ENCODE measurements at places on chromosomes 6 and 20.

DNA sequence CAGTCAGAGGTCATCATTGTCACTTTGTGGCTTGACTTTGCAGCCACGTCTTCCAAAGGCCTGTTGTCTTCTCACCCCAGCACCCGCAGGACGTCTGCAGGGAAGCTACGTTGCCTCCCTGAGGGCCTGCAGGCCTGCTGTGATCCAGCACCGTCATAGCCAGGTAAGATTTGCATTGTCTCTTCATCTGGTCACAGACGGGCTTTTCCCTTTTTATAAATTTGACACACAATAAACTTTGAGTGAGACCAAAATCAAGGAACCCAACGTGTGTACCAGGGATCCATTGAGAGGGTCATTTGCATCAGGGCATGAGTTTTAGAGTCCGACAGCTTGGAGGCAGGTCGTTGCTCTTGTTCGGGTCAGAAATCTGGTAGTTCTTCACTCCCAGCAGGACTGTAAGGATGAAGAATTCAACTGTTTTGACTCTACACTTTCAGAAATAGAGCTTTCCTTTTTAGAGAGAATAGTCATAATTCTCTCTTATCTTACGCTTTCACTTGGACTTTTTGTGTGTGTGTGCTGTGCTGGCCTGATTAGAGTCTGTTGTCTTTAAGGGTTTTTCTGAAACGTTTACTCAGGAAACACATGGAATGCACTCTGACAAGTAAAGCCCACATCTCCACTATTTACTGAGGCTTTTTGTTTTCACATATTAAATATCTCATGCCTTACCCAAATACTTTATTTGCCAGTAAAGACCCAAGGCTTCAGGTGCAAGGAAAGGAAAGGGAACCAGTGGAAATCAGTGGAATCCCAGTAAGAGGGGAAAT, 177.2 kb upstream of the TAB2 start:
- peak; percentile 53 for DNase-seq

DNA sequence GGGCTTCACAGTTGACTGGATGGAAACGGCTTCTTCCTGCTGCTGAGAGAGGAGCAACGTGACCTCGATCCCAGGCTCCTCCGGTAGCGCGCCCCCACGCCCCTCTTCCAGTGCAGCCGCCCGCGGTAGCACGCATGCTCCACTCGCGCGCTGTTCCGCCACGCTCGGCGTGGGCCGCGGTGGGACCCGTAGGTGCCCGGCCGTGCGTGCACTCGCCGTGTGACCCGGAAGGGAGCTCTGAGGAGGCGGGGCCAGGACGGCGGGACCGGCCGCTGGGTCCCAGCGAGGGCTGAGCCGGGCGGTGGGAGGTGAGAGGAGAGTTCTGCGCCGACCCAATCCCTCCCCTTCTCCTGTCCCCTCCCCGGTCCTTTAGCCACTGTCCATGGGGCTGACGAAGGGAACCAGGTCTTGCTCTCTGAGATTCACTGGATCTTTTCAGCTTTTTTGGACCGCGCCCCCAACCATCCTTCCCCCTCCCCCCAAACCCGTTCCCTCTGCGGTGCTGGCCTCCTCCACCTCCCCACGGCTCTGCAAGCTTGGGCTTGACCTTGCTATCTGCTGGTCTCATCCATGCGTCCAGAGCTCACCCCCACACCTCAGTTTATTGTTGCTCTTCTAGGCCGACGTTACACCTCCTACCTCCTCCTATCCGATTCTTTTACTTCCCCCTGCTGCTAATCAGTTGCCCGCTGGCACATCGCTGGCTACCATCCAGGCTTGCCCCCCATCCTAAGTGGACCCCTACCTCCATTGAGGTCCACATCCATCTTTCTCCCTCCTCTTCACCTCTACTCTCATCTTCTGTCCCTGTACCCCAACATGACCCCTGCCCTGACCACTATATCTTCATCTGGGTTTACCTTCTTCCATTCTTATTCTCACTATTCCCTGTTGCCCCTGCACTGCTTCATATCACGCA, at the start of gene CUL9:
Gene CUL9 (plus strand): TSS at position 255 of the 919 bp plus-strand sequence. CDS start 2,115 bp downstream, outside the sequence.
- peak; percentile 79 for DNase-seq

DNA sequence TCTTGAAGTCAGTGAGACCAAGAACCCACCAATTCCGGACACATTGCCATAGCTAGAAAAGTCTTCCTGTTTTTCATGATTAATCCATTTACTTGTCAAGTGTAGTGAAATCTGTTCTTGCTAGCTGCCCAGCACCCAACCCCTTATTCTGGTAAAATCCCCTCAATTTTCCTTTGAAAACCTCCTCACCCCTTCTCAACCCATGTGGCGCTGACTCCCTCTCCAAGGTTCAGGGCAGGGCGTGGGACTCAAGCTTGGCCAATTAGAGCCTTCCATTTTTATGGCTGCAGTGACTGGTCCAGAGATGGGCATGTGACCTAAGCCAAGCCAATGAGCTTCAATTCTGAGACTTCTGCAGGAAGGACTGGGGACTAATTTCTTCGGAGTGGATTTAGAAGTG, 9.8 kb upstream of the ZBP1 start:
- DNase-seq, result no peak

GRCh38 chr6:108961985-108962384, 113.8 kb downstream of the ARMC2 start:
- DNase-seq, result no peak

- DNase-seq, result no peak
Measured at GRCh38 chr6:123393331-123393730, 243.4 kb downstream of the TRDN start.

DNA sequence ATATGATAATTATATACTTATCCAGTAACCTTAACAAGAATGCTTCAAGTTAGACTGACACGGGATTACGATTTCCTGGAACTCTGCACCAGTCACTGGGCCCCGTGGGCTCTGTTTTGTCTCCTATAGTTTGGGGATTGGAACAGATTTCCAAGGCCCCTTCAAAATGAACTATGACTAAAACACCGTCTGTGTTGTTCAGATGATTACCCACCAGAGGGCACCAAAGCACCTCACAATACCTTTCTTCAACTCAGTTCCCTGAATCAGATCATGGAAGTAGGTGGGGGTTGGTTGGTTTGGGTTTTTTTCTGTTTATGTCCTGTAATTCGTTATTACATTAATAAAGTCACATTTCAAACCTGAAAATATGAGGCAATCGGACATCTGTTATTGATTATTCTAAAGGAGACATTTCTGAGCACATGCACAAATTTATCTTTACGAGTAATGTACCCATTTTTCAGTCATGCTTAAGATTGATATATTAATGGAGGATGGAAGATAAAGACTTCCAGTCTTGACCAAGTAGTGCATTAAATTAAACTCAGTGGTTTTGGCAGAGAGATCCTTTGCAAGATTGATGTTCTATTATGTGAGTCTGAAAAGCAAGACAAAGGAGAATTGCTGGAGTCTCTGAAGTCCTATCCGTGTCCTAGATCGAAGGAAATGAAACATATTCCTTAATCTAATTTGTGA, 112.0 kb upstream of the COL21A1 start:
- peak; percentile 20 for DNase-seq

GRCh38 chr20:58008413-58008812, 220.0 kb downstream of the ANKRD60 start:
- no peak for DNase-seq

GRCh38 chr20:23583526-23583925, 15.2 kb upstream of the CST9L start:
- DNase-seq, result no peak

GRCh38 chr20:14374196-14374595, 36.8 kb upstream of the FLRT3 start:
- DNase-seq, result no peak

DNA sequence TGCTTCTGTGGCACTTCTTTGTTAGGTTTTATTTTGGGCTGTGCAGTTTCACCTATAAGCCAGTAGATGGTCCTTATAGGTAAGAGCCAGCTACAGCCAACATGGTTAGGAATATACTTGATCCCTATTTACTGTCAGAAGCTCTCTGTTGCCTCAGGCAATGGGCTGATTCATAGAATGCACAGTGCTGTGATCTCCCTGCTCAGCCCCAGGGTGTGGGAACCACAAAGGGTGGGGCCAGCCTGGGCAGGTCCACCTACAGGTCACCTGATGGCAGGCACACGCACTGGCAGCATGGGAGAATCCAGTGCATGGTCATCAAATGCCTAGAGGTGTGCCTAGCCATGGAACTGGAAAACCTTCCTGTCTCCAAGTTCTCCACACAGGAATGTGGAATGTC, 191.9 kb downstream of the MOXD1 start:
- DNase-seq, result no peak

GRCh38 chr20:50724851-50725723, 6.3 kb upstream of the PARD6B start:
- DNase-seq, result no peak

DNA sequence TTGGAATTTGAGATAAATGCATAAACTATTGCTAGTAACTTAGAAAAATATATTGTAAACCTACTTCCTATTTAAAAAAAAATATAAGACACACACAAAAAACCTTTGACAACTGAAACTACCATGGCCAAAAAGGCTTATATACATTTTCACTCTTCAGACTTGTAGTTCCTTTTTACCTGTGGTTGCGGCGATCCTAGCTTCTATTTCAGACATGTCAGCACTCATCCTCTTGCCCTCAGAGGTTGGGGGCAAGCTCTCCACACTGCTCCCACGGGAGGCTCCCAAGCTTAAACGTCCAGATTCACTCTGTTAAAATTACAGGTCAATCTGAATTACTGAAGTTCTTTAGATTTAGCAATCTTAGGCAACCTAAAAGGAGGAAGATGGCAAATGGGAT, 39.8 kb downstream of the MAP3K7 start:
- no peak for DNase-seq

DNA sequence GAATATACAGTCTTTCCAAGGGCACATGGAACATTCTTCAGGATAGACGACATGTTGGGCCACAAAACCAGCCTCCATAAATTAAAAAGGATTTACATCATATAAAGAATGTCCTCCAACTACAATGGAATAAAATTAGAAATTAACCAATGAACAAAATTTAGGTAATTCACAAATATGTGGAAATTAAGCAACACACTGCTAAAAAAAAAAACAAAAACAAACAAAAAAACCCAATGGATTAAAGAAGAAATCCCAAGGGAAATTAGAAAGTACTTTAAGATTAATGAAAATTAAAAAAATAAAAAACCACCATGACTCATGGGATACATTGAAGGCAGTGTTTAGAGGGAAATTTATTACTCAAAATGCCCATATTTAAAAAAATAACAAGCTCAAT, 21.4 kb upstream of the NT5E start:
- DNase-seq, result no peak

DNA sequence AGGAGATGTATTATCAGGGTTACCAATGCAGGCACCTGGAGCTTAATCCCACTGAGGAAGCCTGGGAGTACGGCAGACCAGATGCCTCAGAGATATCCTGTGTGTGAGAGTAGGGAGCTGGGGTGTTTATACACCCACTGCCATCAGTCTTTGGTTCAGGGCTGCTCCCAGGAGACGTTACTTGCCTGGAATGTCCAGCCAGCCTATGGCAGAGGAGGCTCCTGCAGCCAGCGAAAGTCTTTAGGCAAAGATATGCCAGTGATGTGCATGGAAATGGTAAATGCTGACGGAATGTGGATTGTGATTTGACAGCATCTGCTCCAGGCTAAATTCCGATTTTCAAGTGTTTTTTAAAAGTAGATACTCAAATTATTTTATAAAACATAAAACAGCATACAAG, 282.0 kb downstream of the BTBD3 start:
- DNase-seq, result no peak

GRCh38 chr20:9409352-9409751, 105.0 kb upstream of the LAMP5 start:
- DNase-seq, result no peak

DNA sequence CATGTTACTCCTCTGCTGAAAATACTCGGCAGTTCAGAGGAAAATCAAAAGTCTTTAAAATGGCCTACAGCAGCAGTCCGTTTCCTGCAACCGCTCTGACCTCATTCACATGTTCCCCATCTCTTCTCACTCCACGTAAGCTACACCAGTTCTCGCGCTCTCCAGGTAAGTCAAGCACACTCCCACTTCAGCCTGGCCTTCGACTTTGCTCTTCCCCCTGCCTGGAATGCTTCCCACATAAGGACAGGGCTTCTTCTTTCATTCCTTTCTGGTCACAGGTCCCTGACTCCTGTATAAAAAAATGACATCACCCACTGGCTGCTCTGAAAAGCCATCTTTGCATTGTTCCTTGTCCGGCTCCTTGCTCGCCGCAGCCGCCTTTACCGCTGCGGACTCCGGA, 42.7 kb downstream of the MGME1 start:
- DNase-seq, result no peak

- no peak for DNase-seq
Measured at GRCh38 chr6:28864326-28864923, 59.4 kb downstream of the TRIM27 start.

GRCh38 chr6:134908906-134909516, 40.9 kb downstream of the ALDH8A1 start:
- no peak for DNase-seq
